ENCODE measurements at places on chromosomes 16 and 17.
A peak's percentile ranks its signal among the peaks of the same experiment; 100 is the strongest.

DNA sequence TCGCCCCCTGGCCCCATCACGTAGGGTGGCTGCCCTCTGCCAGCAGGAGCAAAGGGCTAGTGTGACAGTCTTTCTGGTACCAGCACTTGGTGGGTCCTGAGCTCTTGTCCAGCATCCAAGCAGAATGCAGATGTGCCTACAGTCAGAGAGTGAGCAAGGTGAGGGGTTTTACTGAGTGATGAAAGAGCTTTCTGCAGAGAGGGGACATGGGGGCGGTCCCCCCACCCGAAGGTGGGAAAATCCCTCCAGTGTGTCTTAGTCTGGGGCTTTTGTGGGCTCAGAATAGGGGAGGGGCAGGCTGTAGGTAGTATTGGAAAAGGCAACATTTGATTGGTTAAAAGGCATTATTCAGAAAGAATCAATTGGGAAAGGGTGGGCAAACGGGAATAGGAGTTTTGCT, 152.3 kb downstream of the RPTOR start:
- no peak for DNase-seq

GRCh38 chr16:79850348-79850747, 249.8 kb upstream of the MAF start:
- DNase-seq = no peak

DNA sequence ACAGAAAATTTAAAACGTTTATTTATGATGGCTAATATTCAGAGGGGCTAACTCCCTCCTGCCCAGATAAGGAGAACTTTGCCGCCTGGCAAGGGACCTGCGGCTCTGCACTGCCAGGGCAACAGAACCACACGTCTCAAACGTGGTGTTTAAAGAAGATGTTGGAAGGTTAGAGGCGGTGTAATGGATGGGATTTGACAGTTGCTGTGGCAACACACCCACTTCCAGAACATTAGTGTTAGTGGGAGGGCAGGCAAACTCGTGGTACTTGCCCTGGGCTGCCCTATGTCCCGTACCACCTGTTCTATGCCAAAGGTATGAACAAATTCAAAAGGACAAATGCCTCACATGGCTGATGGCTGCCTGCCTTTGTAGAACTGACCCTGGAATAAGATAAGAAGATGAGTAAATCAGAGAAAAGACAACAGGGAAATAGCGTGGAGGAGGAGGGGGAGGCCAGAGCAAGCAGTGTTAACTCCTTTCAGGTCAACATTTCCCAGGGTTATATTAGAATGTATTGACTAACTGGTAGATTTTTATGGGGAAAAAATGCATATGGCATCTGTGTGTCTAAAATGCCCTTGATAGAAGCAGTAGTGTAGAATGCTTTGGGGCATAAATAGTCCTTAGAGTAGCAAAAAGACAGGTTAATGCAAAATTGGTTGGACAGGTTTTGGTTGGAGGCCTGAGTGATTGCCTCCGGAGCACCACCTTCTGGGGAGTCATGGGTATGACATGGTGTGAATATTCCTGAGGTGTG, 30.8 kb downstream of the HLF start:
- DNase-seq = peak; percentile 60

- DNase-seq = peak; percentile 37
These were observed 24.4 kb downstream of the LAT start for GRCh38 chr16:29009050-29009837.

DNA sequence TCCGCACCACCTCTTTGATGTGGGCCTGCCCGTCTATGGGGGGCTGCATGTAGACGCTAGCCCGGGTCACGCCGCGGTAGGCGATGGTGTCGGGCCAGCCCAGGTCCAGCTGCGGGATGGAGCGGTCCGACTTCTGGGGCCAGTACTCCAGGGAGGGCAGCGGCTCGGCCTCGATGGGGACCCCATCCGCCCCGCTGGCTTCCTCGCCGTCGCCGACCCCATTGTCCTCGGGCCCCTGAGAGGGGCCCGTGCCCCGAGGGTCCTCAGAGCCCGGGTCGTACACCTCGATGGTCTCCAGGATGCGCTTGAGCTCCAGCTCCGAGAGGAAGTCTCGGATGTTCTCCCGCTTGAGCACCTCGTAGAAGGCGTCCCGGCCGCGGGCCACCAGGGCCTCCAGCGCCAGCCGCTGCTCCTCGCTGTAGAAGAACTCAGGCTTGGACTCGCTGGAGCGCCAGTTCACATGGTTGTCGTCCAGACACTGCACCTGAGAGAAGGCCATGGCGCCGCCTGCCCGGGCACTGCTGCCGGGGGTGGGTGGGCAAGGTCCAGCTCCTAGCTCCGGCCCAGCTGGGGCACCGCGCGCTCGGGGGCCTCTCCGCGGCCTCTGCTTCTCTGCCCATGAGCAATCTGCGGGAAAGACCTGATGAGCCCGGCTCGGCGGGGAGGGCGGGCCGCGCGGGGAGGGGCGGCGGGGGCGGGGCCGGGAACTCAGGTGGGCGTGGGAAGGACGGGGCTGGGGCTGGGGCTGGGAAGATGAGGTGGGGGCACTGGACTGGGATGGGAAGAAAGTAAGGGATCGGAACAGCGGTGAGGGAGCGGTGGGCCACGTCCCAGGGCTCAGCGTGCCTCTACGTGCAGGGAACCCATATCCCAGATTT, 782 bp downstream of the FAM83G start:
- peak; percentile 26 for DNase-seq

DNA sequence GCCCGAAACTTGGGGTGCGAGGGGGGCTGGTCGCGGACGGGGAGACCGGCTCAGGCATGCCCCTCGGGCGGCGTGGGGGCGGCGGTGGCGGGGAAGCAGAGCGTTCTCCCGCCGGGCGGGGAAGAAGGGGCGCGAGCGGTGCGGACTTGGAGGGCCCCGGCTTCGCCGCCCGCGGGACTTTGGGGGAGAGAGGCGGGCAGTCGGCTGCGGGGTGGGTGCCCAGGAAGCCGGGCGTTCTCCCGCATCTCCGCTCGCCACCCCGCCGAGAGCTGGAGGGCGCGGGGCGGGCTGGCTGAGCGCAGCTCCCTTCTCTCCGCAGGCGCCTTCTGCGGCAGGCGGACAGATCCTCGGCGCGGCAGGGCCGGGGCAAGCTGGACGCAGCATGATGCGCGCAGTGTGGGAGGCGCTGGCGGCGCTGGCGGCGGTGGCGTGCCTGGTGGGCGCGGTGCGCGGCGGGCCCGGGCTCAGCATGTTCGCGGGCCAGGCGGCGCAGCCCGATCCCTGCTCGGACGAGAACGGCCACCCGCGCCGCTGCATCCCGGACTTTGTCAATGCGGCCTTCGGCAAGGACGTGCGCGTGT, 772 bp downstream of the NTN1 start:
- DNase-seq = no peak

DNA sequence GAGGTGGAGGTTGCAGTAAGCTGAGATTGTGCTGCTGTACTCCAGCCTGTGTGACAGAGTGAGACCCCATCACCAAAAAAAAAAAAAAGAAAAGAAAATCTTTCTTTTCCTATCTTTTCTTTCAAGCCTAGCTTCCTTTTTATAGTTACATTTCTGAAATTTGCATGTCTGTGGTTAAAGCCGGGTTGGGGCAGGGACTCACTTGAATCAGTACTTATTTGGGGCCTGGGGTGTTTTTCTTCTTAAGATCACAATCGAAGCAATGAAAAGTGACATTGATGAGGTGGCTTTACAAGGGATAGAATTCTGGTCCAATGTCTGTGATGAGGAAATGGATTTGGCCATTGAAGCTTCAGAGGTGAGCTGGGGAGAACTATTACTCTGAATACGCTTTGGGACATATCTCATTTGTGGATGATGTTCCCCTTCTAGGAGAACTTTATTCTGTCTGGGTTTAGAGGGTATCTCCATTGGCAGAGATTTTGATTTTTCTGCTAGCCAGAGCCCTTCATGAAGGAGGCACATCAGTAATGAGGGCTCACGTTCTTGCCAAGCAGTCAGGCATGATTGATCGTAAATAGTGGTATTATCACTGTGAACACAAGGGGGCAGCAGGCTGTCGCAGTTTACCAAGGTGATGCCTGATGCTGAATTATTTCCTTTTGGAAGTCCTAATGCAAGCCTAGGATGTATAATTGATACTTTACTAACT, 14.3 kb downstream of the KPNB1 start:
- DNase-seq = peak; percentile 75

GRCh38 chr16:57134982-57135381, 42.6 kb downstream of the CPNE2 start:
- DNase-seq = peak; percentile 53

GRCh38 chr16:807347-808084, 7.0 kb upstream of the GNG13 start:
- peak; percentile 88 for DNase-seq

DNA sequence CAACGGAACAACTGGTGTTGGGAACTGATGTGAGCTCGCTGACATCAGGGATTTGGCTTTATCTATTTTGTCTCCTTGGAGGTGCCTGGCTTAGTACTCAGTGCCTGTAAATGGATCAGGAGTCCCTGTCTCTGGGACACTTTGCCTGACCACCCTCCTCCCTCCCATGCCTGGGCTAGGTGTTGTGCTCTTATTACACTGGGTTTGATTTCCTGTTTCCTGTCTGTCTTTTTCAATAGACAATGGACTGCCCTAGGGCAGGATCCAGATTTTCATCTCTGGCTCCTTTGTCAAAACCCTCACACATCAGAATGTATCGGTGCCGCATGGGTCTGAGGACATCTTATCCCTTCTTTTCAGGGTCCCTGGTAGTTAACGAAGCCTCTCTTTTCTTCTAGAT, 223.6 kb upstream of the ASIC2 start:
- DNase-seq = no peak

DNA sequence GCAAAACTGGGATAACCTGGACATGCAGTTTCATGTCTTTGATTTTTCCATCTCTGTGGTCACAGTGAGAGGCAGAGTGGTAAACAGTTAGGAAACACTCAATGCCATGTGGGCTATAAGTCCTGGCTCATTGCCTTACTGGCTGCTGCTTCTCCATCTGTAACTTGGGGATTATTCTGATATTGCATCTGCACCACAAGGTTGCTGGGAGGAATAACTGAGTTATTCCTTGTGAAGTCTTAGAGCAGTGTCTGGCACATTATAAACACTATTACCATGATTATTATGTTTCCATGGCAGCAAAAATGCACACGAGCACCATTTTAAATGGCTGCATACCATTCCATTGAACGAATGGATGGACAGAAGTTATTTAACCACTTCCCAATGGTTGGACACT, 111.7 kb upstream of the CDH5 start:
- DNase-seq = no peak

GRCh38 chr16:5466551-5466950, 369.0 kb upstream of the EEF2KMT start:
- no peak for DNase-seq

DNA sequence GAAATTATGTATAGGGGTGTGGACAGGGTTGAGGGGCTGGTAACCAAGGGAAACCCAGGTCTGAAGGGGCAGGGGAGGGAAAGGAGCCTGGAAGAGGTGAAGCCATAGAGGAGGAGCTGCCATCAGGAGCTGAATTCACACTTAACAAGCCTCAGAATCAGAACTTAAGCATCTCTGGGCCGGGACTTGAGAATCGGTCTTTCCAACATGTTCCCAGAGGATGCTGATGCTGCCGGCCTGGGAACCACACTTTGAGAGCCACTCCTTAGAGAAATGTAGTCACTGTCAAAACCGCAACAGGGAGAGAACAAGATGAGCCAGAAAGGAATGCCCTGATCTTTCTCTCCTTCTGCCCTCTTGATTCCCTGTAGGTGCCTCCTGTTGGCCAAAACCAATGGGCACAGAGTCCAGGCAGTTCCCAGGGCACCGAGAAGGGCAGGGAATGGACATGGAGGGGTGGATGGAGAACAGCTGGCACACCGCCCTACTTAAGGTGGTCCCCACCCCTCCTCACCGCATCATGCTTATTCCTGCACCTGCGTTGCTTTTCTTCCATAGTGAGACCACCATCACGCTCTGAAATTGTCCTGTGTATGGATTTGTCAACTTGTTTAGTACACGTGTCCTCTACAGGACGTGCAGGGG, 88.5 kb downstream of the GSG1L start:
- DNase-seq = no peak

All from activated CD4-positive, alpha-beta T cell treated with anti-CD3 and anti-CD28 coated beads, Interleukin-2, amount 10 ng/mL, durations not matched to agents 7 days and 5 days (primary cell).